ENCODE measurements at places on chromosomes 12 and 14.

DNA sequence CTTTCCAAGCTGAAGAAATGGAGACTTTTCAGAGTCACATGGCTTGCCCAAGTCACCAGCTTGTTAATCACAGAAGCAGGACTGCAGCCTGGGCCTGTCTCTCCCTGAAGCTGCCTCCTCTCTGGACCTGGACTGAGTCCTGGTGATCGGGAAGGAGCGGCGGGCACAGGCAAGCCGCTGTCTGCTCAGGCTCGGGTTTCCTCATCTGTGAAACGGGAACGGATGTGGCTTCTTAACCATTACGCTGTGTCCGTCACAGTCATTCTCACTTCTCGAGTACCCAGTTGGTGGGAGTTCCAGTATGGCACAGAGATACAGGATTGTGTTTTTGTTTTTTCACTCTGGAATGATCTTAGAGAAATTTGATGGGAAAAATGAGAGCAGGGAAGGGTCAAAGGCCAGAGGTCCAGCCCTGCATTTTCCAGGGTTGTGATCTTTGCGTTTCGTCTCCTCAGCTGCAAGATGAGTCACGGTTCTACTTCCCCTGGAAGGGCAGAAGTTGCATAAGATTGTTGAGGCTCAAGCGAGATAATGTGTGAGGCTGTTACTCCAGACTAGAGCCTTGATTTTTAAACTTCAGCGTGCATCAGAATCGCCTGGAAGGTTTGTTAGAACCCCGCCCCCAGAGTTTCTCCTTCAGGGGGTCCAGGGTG, 7.6 kb upstream of the LRTM2 start:
- DNase-seq: peak; percentile 53

DNA sequence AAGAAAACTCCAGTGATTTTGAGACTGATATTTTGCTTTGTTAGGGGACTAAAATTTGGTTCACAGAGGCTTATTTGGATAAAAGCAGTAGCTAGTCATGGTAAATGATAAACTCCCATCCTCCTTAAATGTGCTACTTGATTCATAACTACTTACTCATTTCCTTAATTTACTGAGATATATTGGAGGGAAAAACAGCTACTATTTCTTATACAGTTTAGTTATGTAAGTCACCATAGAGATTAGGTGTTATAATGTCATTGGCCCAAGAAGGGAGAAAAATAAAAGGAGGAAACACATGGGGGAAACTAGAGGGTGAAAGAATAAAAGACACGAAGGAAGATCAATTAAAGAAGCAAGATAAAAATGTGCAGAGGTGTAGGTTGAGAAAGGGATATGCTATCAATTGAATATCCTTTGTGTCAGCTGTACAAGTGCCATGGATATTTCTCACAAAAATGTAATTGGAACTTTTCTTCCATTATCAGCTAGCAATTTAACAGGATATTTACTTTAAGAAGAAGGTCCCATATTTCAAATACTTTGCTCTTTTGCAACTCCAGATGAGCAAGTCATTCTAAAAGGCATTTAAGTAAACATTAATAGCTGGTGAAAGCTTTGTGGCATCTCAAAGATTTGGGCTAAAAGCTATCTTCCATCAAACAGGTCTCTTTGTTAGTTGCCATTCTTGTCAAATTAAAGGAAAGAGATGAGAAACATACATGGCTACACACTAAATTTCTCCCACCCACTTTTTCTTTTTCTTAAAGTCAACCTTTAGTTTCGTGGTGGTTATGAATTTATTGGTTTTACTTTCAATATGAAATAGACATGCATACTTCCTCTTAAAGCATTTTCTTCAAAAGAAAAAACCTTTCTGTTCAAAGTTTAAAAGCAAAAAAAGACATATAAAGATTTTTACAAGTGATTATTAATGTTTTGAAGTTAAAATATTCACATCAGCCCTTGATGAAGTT, 439.5 kb downstream of the CCER1 start:
- no peak for DNase-seq

DNA sequence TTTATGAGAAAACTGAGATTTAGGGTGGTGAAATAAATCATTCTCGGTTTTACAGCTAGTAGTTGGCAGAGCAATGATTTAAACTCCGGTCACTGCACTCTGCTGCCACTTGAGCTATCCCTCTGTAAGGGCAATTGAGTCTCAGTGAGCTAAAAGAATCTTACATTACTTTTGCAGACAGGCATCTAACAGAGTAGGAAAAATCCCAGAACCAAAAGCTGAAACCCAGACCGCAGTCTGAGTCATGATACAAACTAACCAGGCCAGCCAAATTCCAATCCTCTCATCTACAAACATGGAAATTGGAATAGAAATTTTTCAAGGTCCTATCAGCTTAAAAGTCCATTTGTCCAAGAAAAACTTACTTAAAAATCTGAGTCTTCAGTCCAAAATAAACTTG, 73.7 kb downstream of the ANKS1B start:
- DNase-seq: peak; percentile 89

DNA sequence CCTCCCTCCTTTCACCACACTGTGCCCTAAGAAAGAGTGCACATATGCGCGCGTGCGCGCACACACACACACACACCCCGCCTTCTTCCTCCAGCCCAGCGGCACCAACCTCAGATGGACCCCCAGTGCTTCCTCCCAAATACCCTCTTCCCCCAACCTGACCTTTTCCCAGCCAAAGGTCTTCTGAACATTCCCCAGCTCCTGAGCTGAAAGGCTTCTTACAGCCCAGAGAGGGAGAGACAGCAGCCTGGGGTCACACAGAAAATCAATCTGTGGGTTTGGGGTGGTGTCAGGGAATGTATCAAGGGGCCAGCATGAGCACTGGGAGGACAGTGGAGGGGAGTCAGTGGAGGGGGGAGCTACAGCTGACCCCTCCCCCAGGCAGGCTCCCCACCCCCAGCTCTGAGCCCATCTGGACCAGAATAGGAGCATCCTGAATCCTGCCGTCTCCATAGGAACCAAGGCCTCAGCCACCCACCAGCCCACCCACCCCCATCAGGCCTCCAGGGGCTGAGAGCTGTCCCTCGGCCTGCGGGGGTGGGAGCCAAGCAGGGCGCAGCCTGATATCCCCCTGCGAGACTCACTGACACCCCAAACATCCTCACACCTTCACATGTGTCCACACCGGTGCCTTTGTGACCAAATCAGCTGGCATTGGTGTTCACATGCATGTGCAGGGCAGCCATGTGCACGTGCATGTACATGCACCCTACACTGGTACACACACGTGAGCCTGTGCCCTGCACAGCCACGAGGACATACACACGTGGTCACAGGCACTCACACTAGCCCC, 5.7 kb downstream of the RASAL1 start:
- no peak for DNase-seq

GRCh38 chr14:90753456-90754005, 62.7 kb downstream of the TTC7B start:
- no peak for DNase-seq

GRCh38 chr14:45633220-45633984, 380.4 kb upstream of the MIS18BP1 start:
- DNase-seq: no peak

DNA sequence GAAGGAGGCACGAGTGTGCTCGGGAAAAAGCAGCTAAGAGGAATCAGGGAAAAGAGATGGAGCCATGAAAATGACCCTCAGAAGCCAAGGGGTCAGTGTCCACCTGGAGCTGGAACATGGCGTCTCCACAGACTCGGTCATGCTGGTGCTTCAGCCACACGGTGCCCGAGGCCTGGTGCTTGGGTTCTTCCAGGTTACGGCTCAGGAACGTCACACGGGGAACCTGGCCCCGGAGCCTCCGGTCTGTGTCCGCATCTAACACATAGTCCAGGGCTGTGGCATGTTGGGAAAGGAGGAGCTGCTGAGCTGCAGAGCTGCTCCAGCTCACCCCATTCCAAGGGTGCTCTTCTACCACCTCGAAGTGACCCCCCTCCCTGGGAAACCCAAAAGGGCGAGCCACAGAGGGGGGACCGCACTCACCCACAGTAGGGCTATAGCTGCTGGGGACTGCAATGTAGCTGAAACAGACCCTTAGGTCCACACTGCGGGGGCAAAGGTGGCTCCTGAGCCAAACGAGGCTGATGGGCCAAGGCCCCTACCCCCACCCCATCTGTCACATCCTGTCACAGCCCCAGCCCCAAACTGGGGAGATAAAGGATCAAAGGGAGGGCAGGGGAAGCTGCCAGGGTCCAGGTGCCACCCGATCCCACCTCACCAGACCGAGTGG, 10.8 kb downstream of the ITGA7 start:
- no peak for DNase-seq

DNA sequence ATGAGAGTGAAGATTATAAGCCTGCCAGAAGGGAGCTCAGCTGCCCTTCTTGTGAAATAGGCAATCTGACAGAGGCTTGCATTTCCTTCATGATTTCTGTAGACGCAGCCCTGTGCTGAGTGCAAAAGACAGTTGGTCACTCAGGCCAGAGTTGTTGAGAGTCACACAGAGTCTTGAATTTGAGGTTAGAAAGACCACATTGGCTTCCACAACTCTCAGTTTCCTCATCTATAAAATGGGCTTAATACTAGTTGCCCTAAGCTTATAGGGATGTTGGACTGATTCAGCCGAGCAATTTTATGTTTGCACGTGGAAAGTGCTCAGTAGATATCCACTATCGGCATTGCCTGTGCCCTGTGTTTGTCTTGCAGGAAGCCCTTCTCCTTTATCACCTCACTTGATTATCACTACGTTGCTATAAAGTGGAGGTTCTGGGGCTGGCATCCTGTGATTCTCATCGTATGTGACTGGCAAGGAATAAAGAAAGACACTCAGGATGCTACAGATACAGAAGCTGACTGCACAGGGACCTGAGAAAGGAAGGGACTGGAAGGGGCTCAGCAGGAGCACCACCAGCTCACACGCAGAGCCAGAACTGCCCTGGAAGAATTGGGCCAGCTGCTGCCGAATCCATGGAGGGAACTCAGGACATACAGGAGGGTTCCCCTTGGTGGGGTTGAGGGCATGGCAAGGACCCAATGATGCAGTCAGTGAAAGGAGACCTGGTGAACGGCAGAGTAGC, 19.8 kb upstream of the SERPINA4 start:
- DNase-seq: no peak

GRCh38 chr12:11144297-11144696, 9.9 kb upstream of the TAS2R30 start:
- no peak for DNase-seq

- DNase-seq: no peak
These were observed 6.1 kb upstream of the NUAK1 start for GRCh38 chr12:106144847-106145246.

DNA sequence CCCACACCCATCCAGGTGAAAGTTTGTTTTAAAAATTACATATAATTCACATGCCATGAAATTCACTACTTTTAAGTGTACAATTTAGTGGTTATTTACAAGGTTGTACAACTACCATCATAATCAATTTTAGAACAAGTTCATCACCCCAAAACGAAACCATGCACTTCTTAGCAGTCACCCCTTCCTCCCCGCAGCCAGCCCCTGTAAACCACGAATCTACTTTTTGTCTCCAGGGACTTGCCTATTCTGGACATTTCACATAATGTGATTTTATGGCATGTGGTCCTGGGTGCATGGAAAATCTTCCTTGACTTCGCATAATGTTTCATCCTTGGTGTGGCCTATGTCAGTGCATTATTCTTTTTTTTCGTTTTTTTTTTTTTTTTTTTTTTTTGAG, 19.2 kb upstream of the TRAF3 start:
- no peak for DNase-seq

DNA sequence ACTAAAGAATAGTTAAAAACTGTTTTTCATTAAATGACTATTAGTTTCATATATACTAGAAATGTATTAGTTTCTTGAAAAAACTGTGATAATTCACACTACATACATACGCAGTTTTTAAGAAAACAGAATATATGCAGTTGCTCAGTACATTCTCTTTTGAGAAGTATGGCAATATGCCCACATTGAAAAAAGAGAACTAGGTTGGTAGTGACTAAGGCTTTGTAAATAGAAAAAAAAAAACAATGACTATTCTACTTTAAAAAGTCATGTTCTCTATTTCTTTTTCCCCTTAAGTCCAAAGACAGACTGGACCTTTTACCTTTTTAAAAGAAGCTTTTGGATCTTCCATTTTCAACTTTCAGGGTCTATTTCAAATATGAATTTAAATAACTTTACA, 25.0 kb downstream of the SNX6 start:
- DNase-seq: peak; percentile 21

DNA sequence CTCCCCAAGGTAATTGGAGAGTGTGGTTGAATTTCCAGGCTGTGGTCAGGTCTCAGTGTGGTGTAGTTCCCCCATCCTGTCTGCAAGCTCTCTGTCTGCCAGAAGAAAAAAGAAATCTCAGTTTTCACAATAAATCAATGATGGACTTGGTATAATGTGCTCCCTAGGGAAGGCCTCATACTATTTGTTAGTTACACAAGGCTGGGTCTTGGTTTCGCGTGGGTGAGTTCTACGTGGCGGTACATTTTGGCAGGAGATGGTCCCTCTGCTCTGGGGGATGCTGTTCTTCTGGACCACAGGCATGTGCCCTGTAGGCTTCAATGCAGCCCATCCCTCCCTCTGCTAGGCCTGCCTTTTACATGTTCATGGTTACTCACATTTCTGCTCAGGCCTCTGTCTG, 206.4 kb upstream of the PELI2 start:
- no peak for DNase-seq

GRCh38 chr14:49505041-49505766, 81.0 kb downstream of the RPS29 start:
- no peak for DNase-seq

- DNase-seq: no peak
These were observed 793.5 kb upstream of the NOVA1 start for GRCh38 chr14:27391331-27391730.

DNA sequence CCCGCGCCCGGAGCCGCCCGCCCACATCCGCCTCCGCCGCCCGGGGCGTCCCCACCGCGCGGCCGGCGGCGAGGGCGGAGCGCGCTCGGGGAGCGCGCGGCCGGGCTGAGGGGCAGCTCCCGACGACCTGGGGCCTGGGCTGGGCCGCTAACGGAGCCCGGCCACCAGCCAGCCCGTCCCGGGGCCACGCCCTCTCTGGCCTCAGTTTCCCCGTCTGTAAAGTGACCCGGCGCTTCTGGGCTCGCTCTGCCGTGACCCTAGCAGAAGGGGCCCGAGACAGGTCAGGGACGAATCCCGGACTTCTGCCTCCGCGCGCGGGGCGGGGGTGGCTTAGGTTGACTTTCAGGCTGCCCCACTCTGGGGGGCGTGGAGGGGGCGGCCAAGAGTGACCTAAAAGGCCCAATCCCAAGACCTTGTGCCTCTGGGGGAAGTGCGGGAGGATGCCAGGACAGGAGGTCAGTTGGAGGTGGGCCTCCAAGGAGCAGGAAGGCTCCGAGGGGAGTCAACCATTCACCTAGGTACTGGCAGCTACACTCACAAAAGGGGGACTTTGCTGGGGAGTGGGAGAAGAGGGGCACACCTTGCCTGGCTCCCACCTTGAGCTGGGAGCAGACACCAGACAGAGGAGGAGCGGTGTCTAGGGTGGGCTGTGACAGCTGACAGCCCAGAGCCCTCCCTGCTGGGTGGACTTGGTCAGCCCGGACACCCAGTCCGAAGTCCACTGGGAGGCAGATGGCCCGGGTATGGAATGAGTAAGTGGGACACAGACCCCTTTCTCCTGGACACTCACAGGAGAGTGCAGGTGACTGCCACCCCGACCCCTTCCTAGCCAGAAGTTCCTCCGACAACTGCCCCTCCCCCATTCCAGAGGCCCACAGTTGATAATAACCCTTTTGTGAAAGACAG, 486 bp upstream of the AKT1 start:
- peak; percentile 94 for DNase-seq
